ENCODE measurements at places on chromosomes 1 and 21.

DNA sequence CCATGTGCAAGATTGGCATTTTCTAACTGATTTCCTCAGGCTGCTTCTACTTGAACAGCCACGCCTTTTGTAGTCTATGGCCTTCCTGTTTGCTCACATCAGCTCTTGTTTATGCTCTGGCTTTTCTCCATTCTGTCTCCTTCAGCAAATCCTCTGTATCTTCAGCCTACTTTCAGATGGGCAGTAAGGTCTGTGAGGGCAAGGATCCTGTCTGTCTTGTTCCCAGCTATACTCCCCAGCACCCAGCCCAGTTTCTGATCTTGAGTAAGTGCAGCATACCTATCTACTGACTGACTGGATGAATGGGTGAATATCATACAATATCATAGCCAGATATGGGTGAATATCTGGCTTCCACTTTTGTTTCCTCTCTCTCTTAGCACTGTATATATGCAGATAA, 438.1 kb downstream of the LMO4 start:
- no peak for DNase-seq

GRCh38 chr1:197145446-197146024, 934 bp downstream of the ASPM start:
- no peak for DNase-seq

DNA sequence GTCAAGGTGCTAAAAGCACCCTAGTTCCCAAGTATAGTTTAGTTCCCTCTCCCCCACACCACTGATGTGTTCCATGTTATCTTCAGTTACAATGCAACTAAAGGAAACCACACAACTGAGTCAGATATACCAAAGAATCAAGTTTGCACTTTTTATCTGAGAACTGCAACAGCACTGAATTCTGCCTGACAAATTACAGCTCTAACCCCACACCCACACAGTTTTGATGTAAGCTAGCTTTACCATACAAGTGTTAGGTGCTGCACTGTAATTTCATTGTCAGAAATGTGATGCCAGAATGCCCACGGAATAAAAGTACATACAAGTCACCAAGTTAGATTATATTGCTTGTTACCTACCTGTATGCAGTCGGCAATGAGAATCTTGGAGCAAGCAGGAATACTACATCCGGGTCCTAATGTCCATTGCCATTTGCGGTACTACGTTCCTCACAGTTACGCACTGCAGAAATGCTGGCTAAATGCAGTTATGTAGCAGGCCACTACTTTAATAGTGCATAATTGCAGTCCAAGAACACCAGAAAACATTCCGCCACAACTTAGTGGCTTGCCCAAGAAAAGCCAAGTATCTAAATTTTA, 12.1 kb downstream of the SFPQ start:
- no peak for DNase-seq

DNA sequence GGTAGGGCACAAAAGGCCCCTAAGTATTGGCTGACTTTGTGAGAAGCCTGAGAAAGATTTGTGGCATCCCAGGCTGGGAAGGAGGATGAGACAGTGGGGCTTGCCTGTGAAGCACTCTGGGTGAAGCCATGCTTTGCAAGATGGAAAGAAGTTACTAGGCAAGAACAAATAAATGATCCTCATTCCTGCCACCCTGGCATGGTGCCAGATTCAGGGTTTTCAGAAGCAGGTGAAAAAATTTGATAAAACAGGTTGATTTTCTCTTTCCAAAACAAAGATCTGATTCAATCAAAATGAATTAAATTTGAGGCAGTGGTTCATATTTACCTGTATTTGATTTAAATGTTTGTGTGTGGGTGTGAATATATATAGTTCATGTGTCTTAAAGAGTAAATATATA, 386.9 kb upstream of the PROX1 start:
- no peak for DNase-seq

GRCh38 chr21:24369746-24370145, 1237.5 kb downstream of the MRPL39 start:
- DNase-seq, result no peak

GRCh38 chr21:40616377-40616704, 230.6 kb downstream of the DSCAM start:
- no peak for DNase-seq

DNA sequence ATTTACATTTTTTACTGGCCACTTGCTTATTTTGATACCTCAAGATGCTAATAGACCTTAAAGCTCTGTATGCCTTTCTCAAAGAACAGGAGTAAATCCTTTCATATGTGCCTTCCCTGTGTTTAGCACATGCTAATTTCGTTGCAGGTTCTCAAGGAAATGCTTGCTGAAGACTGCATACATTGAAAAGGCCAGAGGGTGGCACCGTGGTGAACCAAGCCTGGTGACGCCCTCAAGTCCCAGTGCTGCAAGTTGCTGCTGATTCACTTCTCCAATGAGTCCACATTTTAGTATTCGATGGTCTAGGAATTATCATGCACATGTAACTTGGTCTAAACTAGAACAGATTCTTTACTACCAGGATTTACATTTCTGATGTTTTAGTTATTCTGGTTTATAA, 94.1 kb downstream of the CLDN17 start:
- DNase-seq, result no peak

DNA sequence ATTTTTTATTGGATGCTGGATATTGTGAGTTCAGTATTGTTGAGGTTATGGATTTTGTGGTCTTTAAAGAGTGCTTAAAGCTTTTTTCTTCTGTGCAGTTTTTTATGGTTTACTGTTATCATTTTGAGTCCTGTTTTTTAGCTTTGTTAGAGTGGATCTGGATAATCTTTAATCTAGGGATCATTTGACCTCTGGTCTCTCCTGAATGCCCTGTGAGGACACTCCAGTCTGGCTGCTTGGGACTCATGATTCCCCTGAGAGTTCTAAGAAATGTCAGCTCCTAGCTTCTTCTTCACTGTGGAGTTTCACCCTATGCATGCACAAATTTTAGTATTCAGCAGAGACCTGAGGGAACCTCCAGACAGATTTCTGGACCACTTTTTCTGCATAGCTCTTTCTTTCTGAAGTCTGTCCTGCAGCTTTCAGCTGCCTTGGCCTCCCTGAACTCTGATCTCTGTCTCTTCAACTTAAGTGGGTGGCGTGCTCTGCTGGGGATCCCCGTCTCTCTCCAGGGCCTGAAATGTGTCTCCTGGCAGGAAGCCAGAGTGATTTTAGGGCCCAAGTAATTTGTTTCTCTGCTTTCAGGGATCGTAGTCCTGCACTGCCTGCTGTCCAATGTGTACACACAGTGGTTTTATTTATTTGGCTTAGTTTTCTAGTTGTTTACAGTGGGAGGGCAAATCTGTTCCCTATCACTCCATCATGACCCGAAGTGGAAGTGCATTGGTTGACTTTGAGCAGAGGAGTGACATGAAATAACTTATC, 14.7 kb downstream of the PEX14 start:
- DNase-seq, result no peak

DNA sequence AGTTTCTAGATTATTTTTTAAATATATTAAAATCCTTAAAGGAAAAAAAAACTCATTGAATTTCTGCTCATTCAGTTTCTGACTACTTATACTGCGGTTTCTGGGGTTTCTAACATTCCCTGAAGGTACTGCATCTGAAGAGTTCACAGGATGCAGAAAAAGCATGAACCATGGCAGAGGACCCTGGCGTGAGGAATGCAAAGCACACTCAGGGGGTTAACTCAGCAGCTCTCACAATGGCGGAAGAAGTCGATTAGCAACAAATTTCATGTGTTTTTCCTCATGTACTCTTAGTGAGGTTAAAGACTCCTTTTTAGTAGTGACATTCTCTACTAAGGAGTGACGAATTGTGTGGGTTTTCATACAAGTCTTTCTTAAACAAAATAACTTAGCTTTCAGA, 975.6 kb downstream of the NCAM2 start:
- no peak for DNase-seq

Measured in activated T-helper 1 cell treated with anti-CD3 and anti-CD28 coated beads, Interleukin-2, amount 50 U/mL, for 16 hours (primary cell).